ENCODE measurements at places on chromosomes 6 and 20.
A peak's percentile ranks its signal among the peaks of the same experiment; 100 is the strongest.

DNA sequence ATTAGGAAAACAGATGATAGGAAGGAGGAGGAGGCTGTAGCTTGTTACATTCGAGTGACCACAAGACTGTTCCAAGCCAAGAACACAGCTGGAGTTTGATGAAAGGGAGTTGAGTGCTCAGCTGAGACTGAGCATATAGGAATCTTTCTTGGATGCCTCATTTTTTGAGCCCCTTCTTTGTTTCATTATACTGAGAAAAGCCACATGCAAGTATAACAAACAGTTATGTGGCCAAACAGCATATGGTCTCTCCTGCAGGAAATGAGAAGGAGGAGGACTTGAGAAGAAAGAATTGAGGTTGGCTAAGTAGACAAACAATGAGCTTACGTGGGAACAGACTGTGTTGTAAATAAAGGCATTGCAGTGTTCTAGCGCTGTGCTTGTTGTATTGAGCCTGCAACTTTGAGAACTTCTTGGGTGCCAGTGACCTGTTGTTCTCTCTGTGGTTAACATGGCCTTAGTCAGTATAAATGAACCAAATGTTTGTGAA lies 78.3 kb downstream of the AKAP7 start:
- peak; percentile 37 for DNase-seq

GRCh38 chr6:36961441-36962435 lies 7.2 kb downstream of the PI16 start:
- no peak for DNase-seq

GRCh38 chr20:49199729-49200293 lies 11.7 kb upstream of the STAU1 start:
- no peak for DNase-seq

- no peak for DNase-seq
Measured at GRCh38 chr6:63391203-63391970, 71.6 kb upstream of the LGSN start.

DNA sequence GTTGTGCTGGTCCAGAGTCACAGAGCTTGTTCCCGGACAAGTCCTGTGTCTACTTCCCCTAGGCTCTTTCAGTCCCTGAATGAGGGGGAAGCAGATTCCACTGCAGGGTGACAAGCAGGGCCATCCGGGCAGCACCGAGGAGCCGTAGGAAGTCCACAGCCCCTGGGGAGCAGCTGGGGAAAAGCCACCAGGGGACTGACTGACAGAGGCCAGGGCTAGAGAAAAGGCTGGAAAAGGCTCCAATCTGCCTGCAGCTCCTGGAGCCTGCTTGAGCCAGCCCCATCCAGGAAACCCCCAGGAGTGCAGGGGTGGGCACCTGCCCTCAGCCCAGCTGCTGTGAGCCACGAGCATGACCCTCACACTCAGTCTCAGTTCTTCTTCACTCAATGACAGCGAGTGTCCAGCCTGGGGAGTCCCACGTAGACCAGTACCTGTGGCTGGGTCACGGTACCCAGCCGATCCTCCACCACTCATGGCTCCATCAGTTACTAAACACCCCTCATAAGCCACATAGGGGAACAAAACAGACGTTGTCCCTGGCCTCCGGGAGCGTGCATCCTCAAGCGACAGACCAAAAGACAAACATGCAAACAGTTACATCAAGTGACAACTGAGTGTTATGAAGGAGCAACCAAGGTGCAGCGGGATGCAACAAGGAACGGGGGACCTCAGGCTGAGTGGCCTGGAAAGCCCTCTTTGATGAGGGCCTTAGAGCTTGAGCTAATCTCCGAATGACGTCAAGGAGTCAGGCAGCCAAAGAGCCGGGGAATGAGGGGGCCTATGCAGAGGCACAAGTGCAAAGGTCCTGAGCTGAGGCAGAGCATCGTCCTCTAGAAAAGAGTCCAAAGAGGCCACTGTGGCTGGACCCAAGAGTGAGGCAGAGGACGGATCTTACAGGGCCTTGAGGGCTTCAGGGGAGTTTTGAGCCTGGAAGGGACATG lies 24.8 kb upstream of the VSTM2L start:
- no peak for DNase-seq

- no peak for DNase-seq
Measured at GRCh38 chr6:147774856-147775255, 266.4 kb downstream of the SAMD5 start.

GRCh38 chr6:106702046-106702445 lies 72.7 kb downstream of the QRSL1 start:
- DNase-seq: no peak

GRCh38 chr6:164409309-164410009 lies 899.9 kb downstream of the C6orf118 start:
- no peak for DNase-seq

DNA sequence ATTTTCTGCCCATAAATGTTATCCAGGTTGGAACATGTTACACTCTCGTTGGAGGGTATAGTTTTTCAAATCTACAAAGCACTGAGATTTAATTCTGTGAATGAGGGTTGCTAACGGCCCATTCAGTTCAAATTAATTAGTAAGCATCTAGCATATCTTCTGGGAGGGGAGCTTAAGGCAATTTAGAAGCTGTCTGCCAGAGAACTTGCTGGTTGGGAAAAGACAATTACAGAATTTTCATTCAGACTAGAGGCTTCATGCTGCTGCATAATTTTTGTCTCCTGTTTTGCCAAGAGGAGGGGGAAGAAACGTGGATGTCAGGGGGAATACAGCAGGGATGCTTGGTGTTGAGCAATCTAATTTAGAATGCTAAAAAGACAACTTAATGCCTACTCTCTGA lies 268.3 kb upstream of the FAM83B start:
- DNase-seq: no peak

DNA sequence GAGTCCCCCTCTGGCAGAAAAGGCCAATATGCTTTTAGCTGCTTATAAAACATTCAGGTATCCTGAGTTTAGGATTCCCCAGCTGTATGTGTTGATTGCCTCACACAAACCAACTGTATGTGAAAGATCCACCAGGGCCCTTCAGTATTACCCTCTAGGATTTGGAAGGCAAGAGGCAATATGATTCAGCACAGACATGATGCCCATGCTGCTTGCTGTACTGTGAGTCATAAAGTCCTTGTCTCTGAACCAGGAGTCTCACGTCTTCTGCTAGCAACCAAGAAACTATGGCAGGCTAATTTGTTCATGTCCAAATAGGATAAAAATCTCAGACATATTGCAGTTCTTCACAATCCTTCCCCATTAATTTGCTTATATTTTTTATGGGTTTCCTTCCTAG lies 789.2 kb upstream of the SLC35B3 start:
- DNase-seq: no peak

GRCh38 chr6:146781836-146782235 lies 183.1 kb downstream of the ADGB start:
- DNase-seq: no peak

DNA sequence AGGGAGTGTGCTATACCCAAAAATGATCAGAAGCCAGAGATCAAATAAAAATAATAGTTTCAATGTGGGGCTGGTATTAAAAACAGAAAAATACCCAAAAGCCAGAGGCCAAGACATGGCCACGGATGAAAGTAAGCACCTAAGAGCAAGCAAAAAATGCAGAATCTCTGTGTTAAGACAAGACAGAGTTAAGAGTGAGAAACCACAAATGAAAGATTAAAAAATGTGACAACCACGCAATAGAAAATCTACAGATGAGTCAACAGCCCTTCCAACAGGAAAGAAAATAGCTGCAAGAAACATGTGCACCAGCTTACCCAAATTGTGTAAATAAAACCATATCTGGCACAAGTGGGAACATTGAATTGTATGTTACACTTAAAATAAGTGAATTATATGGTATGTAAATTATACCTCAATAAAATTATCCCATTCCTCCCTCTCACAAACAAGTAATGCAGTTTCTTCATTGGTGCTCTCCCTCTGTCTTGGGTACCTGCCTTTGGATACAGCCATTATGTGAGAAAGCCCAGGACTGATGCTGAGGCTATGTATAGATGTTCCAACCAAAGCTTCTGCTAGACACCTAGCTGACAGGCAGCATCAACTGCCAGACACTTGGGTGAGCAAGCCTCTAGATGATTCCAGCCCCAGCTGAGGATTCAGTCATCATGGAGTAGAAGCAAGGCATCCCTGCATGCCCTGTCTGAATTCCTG lies 55.3 kb upstream of the UFL1 start:
- no peak for DNase-seq

- no peak for DNase-seq
Measured at GRCh38 chr6:41942067-41942851, 651 bp upstream of the CCND3 start.

- peak; percentile 22 for DNase-seq
Measured at GRCh38 chr6:20789162-20789561, 254.9 kb downstream of the CDKAL1 start.

- no peak for DNase-seq
Measured at GRCh38 chr20:2751878-2752566, 48.4 kb downstream of the CPXM1 start.

DNA sequence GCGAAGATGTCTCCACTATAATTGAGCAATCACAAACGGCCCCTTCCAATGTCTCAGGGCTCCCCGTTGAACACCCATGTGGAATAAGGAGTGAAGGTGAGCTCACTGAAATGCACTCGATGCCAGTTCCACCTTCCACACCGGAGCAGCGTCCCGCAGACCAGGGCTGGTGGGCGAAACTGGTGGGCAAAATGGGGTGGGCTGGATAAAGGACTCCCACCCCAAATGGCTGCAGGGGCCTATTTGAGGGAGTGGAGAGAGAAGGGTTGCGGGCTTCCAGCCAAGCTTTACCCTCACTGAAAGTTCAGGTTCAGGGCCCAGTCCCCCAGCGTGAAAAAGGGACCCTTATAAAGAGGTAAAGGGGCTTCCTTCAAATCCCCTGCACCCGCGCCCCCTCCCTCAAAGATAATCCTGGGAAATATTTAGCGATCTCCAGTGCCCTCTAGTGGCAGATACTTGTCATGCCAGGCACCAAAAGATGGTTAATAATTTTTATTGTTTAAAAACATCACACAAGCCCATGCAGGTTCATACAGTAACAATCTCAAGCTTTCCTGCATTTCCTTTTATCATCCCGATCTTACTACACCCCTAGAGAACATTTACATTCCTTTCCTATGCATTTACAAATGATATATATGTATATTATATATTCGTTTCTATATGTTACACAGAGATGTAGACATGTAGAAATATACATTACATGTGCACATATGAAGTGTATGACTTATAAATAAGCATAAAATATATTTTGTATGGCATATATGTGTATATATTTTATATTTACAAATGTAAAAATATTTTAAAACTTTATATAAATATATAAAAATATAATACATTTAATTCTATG lies 58.2 kb upstream of the NKX2-2 start:
- DNase-seq: peak; percentile 1

GRCh38 chr6:102501615-102502014 lies 1108.1 kb downstream of the GRIK2 start:
- DNase-seq: no peak

- DNase-seq: no peak
Measured at GRCh38 chr6:143759666-143760065, 81.9 kb downstream of the PHACTR2 start.

DNA sequence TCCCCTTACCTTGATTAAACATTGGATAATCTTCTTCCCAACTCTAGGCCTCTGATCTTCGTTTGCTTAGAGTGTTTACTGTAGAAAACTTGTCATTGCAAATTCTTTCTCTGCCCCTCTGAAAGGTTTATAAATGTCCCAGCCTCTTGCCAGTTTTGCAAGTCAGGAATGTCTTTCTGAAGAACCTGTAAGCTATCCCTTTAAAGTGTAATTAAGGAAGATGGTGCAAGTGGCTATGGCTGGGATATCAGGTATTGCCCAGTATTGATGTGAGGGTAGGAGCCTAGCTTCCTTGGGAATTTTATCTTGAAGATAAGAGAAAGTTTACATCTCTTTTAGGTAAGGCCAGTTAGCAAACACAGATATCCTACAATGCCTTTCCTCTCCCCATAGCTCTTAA lies 211.0 kb upstream of the RIMS1 start:
- no peak for DNase-seq

DNA sequence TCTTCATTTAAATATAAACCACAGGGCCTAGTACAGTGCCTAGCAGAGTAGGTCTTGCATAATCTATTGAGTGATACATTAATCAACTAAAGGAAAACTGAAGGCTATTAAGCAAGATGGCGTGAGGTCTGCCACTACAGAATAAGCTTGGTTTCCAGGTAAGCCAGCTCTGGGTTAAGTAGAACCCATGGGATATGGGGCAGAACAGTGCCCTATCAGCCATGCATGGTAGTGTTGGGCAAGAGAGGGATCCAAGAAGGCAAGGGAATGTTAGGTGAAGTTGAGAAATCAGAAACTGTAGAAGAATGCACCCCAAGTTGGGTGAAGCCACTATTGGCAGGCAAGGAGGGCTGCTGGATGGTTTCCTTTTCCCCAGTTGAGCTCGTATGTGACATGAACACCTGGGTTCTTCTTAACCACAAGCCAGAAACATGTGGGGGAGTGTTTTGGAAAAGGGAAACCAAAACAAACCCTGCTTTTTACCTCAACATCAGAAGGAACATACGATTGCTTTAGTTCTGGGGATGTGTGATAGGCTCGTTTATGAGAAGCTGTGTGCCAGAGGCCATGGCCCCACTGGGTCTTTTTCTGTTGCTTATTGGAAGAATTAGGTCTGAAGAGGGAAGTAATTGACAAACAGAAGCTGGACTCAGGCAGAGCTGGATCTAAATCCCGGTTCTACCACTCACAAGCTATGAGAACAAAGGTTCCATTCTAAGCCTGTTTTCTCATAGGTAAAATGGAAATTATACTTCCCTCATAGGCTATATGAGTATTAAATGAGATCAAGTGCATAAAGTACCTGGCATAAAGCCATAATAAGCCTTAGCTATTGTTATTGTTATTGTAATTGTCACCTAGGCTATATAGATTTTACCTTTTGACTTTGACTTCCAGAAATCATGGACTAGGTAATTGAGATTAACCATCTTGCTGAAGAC lies 33.5 kb downstream of the NEDD9 start:
- peak; percentile 49 for DNase-seq

DNA sequence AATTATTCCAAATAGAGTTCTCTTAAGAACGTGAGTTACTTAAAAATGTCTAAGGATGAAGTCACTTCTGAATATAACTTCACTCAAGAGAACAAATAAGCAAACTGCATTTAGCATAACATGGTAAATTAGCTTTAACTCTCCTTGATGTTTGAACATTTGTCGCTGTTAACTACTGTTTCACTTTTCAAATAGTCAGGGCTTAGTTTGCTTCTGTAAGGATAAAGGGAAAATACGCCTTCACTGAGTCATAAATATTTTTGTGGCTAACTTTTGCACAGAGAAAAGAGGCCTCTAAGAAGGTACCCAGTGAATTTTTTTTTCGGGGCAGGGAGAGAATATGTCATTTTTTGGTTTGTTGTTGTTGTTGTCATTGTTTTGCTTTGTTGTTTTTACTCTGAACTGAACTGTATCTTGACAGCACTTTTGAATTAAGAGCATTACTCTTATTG lies 8.1 kb downstream of the PTPN1 start:
- peak; percentile 79 for DNase-seq

DNA sequence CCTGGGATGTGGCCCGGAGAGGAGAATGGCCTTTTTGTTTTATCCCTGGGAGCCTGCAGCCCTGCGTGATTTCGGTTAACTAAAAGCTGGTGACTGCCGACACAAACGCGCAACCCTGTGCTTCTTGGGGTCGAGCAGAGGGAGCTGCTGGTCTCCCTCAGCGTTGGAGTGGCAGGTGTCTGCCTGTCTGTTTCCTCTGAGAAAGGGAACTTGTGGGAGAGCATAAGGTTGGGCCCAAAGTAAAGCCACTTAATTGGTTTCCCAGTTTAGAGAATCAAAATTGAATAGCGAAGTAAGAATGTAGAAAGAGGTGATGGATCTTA lies 500 bp downstream of the LTV1 start:
- no peak for DNase-seq

Measured in mesenchymal stem cell (in vitro differentiated cells and primary cell).